ENCODE measurements at places on chromosomes 1 and 21. TPM values are rescaled to one million over a fixed set of nuclear protein-coding genes. Genes with fewer than 3 reads are reported as not detected.
A peak's percentile ranks its signal among the peaks of the same experiment; 100 is the strongest.

DNA sequence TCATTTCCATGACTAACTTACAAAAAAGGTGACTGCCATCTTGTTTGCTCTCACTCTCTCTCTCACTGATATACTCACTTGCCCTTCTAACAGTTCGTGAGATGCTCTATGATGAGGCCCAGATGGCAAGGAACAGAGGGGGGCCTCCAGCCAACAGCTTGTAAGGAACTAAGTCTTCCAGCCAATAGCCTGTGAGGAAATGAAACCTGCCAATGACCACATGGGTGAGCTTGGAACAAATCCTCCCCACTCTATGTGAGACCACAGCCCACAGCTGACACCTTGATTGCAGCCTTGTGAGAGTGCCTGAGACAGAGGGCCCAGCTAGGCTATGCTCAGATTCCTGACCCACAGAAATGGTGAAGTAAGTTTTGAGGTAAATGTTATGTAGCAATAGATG is 153.7 kb downstream of the HHIPL2 start:
- peak; percentile 59 for DNase-seq

The NBPF4 gene
- not detected for total RNA-seq

The SLC1A7 gene
- total RNA-seq = not detected

DNA sequence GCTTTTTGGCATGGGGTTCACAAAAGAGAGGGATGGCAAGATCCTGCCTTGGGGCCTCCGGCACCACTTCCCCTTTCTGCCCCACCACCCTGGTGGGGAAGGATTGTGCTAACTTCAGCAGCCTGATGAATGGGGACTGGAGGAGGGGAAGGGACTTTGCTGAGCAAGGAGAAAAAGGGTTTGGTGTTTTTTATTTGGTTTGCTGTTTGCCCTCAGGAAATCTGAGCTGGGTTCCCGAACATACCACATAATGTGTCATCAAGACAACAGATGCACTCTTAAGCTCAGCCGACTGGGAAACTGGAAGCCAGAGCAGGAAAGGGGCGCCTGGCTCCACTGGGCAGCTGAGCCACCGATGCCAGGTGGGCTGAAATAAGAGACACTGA is 19.8 kb downstream of the OLFML2B start:
- no peak for DNase-seq

- no peak for DNase-seq
These were observed 6.4 kb downstream of the UBE2Q1 start for GRCh38 chr1:154552036-154552435.

DNA sequence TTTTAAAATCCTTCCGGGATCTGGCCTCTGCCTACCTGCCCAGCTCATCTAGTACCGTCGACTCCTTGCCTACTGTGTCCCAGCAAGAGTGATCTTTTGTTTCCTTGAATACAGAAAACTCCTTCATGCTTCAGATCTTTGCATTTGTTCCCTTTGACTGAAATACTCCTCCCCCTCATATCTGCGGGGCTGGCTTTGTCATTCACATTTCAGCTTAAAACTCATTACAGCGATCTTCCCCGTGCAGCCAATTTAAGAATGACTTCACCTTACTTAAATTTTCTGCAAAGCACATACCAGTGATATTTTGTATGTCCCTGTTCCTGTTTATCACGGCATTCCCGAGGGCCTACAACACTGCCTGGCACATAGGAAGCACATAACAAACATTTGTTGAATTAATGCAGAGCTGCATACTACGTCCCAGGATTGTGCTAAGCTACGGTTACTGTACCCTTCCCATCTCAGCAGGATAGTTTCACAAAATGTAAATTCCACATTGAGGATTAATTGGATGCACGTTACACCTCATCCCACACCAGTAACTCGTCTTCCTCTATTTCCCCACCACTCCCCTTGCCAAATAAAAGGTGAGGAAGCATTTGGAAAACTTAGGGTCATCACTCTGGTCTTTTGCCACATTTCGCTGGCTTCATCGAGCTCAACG is 837 bp upstream of the DESI2 start:
- DNase-seq = no peak

DNA sequence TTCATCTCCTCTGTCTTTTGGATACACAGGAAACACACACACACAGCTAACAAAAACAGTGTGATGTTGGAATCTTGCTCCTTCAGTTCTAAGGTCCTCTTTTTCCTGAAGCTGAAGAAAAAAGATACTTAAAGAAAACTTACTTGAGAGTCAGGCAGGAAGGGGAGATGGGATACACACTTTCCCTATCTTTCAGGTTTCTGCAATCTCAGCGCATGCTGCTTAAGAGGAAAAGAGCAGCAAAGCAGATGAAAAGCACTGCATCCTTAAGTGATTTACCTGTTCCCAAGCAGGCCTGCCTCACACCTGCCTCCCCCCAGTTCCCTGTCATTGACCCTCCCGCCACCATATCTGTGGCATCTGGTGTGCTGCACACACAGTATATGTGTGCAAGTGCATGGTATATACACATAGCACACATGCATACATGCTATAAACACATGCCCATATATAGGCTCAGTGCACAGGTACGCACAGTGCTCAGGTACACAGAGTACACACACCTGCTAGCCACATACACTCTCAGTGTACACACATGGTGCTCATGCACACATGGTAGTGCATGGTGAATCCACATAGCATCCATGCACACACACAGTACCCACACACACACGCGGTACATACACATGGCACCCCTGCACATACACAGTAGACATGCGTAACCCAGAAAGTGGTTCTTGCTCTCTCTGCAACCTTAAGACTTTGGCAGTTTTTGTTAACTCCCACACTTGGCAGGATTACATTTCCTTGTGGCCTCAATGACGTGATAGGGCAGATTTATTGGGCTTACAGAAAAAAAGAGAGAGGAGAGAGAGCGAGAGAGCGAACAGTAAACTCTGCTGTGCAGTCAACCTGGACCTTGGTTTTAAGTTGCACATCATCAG is 166.9 kb downstream of the TOMM20 start:
- DNase-seq = no peak

The PLPPR5 gene
- total RNA-seq = 13.6 TPM

DNA sequence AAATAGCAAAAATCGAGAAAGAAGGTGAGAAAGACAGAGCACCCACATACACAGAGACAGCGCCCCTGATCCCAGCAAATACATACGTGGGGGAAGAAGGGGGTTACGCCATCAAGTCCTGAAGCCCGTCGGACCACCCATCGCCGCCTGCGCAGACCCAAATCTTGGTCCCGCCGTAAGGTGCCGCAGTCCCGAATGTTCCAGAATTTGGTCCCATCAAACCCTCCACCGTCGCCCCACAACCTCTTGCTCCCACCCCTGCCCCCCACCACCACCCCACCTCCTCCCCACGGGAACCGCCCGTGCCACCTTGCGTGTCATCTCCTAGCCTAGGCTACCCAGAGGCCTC is 71.7 kb downstream of the CD46 start:
- no peak for DNase-seq

- DNase-seq = no peak
These were observed 207.5 kb downstream of the KCNK2 start for GRCh38 chr1:215290018-215290417.

The RAD54L gene
- total RNA-seq = 16.8 TPM

DNA sequence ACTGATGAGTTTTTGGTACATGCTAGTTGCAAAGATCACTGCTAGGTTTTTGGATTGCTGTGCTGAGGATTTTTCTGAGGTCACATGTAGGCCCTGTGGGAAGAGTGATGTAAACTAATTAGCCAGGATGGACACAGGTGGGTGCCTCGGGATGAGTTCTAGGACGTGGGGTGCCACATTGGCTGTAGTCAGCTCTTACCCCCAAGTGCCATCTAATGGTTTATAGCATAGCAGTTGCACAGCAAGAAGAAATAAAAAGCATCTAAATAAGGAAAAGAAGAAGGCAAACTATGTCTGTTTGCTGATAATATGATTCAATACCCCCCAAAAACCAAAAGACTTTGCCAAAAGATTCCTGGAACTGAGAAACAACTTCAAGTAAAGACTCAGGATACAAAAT is 9.8 kb upstream of the OR2T1 start:
- DNase-seq = no peak

The LRRC7 gene
- not detected for total RNA-seq

The OR2L5 gene
- not detected for total RNA-seq

The POTED gene
- total RNA-seq = not detected

DNA sequence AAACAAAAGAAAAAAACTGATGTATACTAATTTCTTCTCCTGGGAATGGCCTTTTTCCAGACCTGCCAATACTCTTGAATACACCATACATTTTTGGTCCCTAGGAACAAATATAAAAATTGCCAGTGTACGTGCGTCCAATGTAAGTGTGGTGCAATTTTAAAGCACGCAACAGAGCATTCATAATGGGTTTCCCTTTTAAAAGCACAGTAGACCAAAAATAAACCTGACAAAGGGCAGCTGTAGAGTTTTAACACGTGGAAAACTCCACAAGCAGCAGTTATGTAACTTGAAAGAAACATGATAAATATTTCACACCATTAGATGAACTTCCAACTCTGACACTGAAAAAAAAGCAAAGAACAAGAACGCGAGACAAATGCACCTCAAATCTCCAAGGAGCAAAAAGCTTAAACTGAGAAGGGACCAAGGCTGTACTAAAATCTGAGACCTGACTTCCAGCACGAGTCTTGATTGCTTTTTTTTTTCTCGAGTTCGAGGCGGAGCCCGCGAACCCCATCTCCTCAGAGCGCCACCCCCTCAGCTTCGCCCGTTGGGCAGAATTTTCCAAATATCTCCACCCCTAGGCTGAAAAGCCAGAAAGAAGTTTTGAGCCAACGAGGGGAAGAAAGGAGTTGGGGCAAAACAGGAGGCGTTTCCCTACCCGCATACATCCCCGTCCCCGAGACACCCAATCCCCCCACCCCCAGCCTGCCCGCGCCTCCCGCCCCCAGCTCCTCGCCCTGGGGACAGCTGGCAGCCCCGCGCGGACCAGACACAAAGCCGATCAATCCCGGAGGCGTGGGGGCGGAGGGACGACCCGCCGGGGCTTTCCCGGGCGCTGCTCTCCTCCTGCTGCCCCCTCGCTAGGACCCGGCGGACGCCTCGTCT is at the start of gene JAM2:
TSS of gene JAM2 (plus strand) at position 599 of the 891 bp plus-strand sequence. CDS start 564 bp downstream, outside the sequence.
- DNase-seq = peak; percentile 27

DNA sequence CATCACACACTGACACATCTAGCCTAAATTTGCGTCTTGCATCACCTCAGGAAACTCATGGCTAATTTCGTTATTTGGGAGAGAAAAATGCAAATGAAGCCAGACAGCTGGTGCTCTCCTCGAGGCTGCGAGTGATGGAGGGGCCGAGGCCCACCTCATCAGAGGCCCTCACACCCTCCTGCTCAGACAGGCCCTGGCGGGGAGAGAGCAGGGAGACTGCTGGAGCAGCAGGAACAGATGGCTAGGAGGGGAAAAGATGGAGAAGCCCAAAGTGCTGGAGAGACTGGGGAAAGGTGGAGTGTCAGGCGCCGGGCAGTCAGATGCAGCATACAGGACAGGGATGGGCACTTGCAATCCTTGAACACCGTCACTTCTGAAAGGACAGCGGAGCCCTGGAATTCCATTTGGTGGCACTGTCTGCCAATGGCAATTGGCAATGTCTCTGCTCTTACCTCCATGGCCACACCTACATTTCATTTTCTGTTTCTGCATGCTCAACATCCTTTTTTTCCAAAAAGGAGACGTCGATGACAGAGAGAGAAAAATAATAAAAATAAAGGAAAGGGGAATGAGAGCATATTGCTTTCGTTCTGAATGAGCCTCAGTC is 286.2 kb downstream of the SPATA17 start:
- peak; percentile 27 for DNase-seq

DNA sequence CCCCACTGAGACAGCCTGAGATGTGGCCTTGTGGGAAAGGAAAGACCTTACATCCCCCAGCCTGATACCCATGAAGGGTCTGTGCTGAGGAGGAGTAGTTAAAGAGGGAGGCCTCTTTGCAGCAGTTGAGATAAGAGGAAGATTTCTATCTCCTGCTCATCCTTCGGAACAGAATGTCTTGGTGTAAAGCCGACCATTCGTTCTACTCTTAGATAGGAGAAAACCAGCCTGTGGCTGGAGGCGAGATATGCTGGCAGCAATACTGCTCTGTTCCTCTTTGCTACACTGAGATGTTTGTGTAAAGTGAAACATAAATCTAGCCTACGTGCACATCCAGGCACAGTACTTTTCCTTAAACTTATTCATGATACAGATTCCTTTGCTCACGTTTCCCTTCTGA is 1.5 kb upstream of the CCDC27 start:
- no peak for DNase-seq

The GBP7 gene
- total RNA-seq = not detected

DNA sequence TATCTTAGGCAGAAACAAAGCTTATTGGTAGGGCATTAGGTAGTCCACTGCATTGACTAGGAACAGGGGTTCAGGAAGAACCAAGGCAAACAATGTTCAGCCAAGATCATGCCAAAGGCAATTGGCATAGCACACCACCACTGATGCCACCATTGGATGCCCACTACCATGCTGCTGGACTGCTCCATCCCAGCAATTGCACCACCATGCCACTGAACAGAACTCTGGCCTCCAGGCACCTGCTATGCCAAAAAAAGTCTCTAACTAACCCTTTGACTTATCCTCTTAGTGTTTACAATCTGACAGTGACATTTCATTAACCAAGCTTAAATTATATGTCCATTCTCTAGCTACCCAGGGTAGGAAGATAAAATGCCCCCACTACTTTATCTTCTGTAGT is 509.6 kb upstream of the CAMK1G start:
- no peak for DNase-seq

The SNX7 gene
- total RNA-seq = 39.7 TPM

The KCNJ6 gene
- total RNA-seq = not detected

GRCh38 chr1:211714154-211714553 is 38.7 kb upstream of the NEK2 start:
- no peak for DNase-seq

GRCh38 chr1:85494074-85494903 is 29.3 kb upstream of the DDAH1 start:
- no peak for DNase-seq

DNA sequence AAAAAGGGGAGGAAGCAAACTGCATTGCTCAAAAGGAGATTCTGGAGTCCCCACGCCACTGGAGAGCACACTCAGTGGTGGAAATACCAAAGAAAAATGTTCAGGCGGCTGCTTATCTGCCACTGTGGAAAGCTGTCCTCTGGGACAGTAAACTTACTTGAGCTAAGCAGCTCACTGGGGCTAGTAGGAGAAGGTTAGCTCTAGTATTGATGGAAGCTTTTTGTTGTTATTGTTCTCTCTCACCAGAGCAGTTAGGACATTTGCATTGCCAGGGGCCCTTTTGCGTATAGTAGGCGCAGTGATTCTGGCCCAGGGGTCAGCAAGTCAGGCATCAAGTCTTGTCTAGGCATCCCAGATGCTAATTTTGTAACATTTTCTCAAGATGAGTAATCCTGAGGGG is 15.6 kb downstream of the BACE2 start:
- no peak for DNase-seq

- DNase-seq = no peak
These were observed 37.9 kb upstream of the BATF3 start for GRCh38 chr1:212737559-212737958.

The ATP5PO gene
- total RNA-seq = 334 TPM

DNA sequence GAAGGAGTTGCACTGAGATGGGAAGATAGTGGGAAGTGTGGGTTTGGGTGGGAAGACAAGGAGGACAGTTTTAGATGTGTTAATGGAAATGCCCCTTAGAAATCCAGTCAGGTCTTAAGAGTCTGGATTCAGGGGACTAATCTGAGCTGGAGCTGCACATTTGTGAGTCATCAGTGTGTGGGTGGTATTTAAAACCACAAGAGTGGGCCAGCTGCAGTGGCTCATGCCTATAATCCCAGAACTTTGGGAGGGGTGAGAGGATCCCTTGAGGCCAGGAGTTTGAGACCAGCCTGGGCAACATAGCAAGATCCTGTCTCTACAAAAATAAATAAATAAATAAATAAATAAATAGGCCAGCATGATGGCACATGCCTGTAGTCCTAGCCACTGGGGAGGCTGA is 40.9 kb upstream of the SLC6A9 start:
- DNase-seq = no peak

All from G401 (cell line).